ENCODE measurements at places on chromosomes 12 and 14.
A peak's percentile ranks its signal among the peaks of the same experiment; 100 is the strongest.

DNA sequence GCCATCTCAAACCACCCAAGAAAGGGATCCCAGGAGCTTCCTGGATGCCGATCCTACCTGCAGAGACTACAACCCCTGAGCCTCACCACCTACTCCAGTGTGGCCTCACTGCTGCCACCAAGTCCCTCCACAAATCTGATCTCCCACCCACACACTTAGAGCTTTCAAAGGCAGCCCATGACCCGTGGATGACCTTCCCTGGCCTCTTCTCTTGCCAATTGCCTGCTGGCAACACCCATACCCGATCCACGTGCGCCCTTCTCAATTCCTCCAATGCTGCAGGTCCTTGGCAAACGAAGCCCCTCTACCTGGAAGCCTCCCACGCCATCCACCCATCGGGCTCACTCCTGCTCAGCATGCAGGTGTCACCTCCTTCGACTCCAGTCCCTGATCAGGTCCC, 30.7 kb downstream of the HVCN1 start:
- no peak for DNase-seq

GRCh38 chr12:14921218-14921617, 17.1 kb downstream of the ERP27 start:
- no peak for DNase-seq

GRCh38 chr14:39974036-39974435, 541.8 kb upstream of the FBXO33 start:
- peak; percentile 4 for DNase-seq

DNA sequence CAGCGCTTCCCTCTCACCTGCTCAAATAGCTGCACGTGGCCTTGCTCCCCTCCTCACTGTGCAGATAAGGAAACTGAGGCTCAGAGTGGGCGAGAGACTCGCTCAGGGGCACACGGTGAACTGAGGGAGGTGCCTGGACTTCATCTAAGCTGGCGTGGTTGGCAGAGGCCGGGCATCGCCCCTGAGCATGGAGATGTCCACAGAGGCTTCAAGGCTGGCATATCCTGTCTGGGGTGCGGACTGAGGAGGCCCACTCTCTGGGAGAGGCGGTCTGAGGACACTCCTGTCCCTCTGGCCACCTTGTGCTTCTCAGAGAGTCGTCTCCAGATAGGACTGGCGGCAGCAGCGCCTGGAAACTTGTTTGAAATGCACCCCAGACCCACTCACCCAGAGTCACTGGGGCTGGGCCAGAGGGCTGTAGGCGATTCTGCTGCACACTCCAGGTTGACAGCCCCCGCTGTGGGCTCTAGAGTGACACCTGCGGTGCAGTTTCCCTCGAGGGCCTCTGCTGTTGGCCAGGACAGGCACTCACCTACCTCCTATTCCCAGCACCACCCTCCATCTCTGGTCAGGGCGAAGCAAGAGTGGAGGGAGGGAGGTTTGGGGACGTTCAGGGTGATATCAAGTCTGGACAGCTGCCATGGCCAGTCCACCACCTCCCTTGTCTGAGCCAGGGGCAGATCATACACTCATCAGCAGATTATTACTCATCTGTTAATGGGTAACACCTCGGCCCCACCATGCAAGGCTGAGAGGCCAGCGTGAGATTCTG, 11.2 kb upstream of the LBHD2 start:
- peak; percentile 69 for DNase-seq

DNA sequence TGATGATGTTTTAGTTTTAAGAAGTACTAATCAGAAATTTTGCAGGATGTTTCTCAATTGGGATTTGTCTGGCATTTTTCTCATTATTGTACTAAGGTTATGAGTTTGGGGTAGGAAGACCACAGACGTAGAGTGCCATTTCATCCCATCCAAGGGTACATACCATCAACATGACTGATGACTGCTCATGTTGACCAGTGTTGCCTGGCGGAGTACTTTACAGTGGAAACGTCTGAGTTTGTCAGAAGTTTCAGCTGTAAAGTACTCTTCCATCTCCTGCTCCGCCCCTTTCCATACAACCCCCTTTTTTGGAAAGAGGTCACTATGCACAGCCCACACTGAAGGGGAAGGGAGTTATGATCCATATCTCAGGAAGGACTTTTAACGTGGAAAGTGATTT, 74.2 kb downstream of the RCOR1 start:
- DNase-seq, result no peak

- peak; percentile 17 for DNase-seq
These were observed 53.8 kb downstream of the TRIM9 start for GRCh38 chr14:51041108-51041531.

DNA sequence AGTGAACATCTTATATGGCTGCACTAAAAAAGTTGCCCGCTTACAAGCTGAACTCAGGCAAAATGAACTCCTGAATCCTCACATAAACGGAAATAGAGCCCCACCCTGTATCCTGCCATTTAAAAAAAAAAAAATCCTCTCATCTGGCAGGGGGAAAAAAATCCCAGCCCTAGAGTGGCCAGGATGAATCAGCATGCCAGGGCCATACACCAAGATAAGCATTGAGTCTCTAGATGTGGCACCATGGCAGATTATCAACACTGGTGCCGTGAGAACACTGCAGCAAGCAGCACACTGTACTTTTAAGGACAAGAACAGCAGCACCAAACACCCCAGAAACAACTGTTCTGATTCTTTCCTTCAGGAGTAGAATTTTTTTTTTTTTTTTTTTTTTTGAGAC, 65.5 kb downstream of the RASSF3 start:
- no peak for DNase-seq

DNA sequence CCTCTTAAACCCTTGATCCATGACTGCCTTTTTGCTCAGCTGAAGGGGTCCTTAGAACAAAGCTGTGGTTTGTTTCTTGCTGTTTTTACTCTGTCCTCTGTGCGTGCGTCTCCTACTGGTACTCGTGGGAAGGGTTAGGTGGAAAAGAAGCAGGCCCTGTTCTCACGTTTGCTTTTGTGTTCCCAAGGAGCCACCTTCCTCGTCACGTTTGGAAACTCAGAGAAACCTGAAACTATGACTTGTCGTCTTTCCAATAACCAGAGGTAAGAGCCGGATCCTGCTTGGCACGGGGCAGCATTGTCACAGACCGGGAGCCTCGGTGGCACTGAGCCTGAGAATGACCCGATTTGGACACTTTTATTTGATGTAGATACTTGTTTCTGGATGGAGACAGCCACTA, 13.1 kb downstream of the ZFYVE21 start:
- no peak for DNase-seq

DNA sequence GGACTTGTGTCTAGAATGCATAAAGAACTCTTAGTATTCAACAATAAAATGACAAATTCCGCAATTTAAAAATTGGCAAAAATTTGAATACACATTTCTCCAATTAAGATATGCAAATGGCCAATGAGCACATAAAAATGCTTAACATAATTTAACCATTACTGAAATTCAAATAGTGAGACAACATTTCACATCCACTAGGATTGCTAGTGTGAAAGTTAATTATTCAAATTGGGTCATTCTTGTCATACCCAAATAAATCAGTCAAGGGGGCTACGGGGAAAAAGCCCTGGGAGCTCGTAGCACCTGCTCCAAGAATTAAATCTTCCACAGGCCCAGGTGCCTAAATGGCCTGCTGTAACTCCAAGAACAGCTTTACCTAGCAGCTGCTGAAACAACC, 25.0 kb upstream of the C14orf132 start:
- DNase-seq, result no peak

DNA sequence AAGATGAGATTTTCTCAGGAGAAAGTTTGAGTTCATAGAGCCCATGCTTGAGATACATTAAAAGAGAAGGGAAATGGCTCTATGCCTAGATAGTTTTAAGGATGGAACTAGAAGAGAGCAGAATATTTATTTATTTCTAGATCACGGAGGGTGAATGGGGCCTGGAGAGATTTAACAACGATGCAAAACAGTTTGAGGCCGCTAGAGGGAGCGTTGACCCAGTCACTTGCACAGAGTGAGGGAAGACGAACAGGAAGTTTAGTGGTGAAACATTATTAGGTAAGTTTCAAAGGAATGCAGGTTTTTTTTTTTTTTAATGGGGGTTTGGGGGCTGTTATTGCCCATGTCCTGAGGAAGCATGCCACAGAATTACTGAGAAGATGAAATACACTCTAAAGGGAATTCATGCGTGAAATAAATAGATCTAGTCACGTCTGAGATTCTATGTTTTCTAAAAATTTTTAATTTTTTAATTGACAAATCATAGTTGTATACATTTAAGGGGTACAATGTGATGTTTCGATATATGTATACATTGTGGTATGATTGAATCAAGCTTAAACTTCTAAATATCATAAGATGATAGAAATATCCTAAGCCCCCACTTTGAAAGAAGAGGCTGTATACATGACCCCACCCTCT, 14.8 kb upstream of the PPP1R1A start:
- peak; percentile 73 for DNase-seq

GRCh38 chr12:63151623-63152320, 771 bp upstream of the AVPR1A start:
- DNase-seq, result peak; percentile 68

DNA sequence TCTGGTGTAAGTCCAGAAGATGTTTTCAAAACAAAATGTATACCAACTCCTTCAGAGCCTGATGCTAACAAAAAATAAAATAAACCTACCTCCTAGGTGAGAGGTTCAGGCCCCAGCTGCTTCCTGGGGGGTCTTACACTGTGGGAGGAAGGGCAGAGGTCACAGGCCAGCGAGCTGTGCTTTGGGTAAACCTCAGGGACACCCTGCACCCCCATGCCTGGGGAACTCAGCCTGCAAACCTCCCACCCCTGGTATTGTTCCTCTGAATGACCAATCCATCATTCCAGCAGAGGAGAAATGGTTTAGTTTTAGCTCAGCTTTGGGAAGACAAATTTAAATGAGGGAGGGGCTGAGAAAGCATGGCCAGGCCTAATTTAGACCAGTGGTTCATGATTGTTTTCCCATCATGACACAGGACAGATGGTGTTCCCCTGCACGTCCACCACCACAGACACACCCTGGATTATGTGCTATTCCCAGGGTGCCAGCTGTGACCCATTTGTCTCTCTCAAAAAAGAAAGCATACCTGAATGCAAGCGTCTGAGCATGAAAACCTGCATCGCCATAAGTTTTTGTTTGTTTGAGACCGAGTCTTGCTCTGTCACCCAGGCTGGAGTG, 14.5 kb upstream of the TFCP2 start:
- no peak for DNase-seq

- no peak for DNase-seq
These were observed 280.4 kb downstream of the FOXN3 start for GRCh38 chr14:89136587-89136986.

- no peak for DNase-seq
These were observed 44.7 kb downstream of the CPM start for GRCh38 chr12:68888243-68888642.

GRCh38 chr12:109053382-109054123, 1.2 kb downstream of the USP30 start:
- no peak for DNase-seq

GRCh38 chr14:101047326-101047725, 143.8 kb upstream of the RTL1 start:
- DNase-seq, result no peak

DNA sequence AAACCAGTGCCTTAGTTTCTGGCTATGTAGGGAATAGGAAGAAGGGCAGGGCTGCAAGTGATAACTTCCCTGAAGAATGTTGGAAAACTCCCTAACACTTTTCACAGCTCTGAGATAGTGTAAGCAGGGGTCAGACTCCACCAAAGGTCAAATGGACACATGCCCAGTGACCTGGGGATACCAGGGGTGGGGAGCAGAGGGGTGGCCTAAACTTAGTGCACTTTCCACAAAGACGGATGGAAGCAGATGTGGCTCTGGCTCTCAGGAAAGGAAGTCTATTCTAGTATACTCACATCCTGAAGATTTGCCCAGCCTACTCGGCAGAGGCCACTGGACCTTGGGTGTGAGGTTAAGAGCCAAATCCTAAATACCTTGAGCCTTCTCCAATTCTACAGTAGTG, 285.8 kb downstream of the NUAK1 start:
- no peak for DNase-seq

DNA sequence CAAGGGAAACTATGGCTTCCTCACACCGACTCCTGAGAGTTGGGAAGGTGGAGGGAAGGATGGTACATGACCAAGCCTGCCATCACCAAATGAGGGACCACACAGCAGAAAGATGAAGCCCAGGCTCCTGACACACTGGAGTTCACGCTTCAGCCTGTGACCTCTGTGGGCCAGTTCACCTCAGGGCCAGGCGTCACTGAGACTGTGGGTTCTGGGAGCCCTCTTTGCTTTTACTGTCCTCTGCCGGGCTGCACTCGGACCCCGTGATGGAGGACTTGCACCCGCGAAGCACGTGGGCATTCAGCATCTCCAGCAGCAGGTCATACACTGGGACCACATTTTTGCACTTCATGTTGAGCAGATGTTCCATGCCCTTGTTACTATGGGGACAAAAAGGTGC, 61.2 kb downstream of the ESR2 start:
- no peak for DNase-seq

GRCh38 chr12:27005495-27005894, 8.7 kb downstream of the TM7SF3 start:
- no peak for DNase-seq

Measured in hepatocyte (in vitro differentiated cells).